Mesothelial cell of epicardium (in vitro differentiated cells): ENCODE measurements at places on chromosomes 11 and 22.

DNA sequence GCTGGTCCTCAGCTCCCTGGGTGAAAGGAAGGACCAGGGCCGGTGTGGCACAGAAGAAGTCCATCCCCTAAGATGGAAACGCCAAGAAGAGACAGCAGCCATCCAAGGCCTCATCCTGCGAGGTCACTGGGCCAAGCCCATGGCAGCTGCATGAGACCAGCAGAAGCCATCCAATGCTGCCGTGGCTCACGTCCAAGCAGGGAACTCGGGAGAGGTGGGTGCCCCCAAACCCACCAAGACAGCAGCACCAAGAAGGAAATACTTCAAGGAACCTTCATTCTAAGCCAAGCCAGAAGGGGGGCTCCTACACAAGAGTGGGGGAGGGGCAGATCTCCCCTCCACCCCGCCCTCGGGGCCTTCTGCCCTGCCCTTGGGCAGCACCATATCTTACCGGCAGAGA is 49.6 kb downstream of the IGSF9B start:
- no peak for DNase-seq

- no peak for DNase-seq
Measured at GRCh38 chr22:50452649-50453048, 22.2 kb downstream of the SBF1 start.

GRCh38 chr11:2844116-2844842 is 41.3 kb downstream of the CDKN1C start:
- DNase-seq = no peak

- no peak for DNase-seq
Measured at GRCh38 chr11:33323421-33323820, 66.2 kb downstream of the HIPK3 start.
